ENCODE measurements at places on chromosomes 7 and 10. TPM values are rescaled to one million over a fixed set of nuclear protein-coding genes. Genes with fewer than 3 reads are reported as not detected.
A peak's percentile ranks its signal among the peaks of the same experiment; 100 is the strongest.

DNA sequence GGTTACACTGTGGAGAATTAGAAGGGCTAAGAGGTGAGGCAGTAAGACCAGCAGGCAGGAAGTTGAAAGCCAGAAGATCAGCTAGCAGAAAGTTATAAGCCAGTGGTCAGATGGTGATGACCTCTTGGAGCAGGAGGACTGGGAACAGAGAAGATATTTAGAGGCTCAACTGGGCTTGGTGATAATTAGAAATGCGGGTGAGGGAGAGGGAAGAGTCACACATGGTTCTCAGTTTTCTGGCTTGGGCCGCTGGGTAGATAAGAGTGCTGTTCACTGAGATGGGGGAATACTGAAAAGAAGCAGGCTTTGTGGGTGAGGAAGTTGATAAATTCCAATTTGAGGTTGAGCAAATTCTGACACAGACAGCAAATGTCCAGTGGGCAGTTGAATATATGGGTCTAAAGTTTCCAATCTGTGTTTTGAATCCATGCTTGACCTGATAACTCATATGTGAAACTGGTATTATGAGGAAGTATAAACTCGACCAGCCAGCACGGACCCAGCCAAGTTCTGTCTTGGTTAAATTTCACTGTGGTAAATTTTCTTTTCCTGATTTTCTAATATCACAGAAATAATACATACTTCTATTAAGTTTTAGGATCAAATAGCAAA is 22.7 kb downstream of the LSMEM1 start:
- no peak for DNase-seq

- DNase-seq, result no peak
Measured at GRCh38 chr7:41582116-41582515, 120.8 kb downstream of the INHBA start.

- no peak for DNase-seq
Measured at GRCh38 chr10:6312636-6313035, 109.9 kb downstream of the PFKFB3 start.

GRCh38 chr7:44884621-44885393 is 523 bp downstream of the PURB start:
- DNase-seq, result peak; percentile 34

- DNase-seq, result no peak
Measured at GRCh38 chr7:117220836-117221235, 102.0 kb downstream of the WNT2 start.

GRCh38 chr7:151025924-151026671 is 1.8 kb upstream of the ATG9B start:
- no peak for DNase-seq

- DNase-seq, result no peak
Measured at GRCh38 chr10:2202401-2202800, 465.1 kb upstream of the ADARB2 start.

- no peak for DNase-seq
Measured at GRCh38 chr10:80137031-80137862, 4.7 kb downstream of the PLAC9 start.

DNA sequence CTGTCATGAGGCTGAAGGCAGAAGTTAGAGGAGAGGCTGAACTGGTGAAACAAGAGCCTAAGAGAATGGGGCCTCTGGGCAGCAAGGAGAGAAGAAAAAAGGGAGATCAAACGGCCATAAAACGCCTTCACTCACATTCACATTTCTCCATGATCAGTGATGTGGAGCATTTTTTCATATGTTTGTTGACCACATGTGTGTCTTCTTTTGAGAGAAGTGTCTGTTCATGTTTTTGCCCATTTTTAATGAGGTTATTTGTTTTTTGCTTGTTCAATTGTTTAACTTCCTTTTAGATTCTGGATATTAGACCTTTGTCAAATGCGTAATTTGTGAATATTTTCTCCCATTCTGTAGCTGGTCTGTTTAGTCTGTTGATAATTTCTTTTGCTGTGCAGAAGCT is 155.0 kb downstream of the TMEM26 start:
- DNase-seq, result no peak

DNA sequence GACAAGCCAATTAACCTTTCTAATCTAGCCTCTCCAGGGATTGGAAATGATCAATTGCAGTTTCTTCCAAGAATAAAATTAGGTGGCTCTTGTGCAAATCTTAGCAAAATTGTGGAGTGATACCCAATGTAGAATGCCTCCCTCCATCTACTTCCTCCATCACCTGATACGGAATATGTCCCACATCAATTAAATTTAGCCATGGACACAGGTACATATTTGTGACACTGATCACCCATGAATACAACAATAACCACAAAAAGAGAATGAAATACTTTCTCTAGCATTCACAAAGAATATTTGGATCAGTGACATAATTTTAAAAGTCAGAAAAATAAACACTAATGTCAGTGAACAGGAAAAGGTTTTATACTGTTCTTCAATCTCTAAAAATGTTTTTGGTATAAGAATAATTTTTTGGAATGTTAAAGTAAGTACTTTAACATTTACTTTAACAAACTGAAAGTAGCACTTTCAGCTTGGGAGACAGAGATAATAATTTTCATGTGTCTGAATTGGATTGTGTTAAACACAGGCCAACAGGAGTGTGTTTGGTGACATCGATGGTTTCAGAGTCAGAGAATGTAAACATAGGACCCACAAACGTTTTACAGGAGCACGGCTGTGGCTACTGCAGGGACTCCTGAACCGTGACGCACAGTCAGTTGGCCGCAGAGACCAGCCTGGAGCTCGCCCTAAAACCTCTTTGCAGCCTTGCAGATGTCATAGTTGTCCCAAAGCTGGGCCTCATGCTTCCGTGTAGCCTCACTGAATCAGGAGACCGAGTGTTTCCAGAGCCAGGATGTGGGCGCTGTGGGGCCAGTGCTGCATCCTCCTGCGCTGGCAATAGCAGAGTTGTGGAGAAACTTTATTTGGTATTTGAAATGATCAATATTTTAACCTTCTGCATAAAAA is 7.2 kb downstream of the RBM20 start:
- DNase-seq, result no peak

DNA sequence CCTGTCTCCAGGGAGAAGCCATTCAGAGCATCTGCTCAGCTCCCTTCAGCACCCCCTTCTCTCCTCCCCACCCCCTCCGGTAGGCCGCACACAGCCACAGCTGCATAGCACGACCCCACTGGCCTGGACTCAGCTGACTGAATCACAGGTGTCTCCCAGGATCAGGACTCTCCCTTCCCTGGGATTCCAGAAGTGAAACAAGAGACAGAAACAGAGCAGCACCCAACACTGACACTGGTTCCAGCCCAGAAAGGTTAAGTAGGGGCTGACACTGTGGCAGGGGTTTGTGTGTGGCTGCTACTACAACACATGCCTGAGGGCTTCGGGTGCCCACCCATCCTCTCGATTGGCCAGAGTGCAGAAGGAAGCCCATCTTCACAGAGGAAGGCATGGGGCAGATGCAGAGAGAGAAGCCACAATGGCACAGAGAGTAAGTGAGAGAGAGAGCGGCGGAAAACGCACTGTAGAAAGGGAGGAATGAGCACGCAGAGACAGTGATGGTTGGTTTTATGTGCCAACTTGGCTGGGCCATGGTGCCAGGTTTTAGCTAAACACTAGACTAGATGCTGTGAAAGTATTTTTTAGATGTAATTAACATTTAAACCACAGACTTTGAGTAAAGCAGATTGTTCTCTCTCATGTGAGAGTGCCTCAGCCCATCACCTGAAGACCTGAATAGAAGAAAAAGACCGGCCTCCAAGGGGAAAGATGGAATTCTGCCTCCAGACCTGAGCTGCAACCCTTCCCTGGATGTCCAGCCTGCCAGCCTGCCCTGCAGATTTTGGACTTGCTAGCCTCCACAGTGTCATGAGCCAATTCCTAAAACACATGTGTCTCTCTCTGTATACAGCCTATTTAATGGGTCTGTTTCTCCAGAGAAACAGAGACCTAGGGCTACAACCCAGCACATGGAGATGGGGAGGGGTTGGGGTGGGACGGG is 107.5 kb downstream of the GRB10 start:
- DNase-seq, result no peak

- peak; percentile 7 for DNase-seq
Measured at GRCh38 chr7:45511721-45512597, 62.2 kb upstream of the ADCY1 start.

DNA sequence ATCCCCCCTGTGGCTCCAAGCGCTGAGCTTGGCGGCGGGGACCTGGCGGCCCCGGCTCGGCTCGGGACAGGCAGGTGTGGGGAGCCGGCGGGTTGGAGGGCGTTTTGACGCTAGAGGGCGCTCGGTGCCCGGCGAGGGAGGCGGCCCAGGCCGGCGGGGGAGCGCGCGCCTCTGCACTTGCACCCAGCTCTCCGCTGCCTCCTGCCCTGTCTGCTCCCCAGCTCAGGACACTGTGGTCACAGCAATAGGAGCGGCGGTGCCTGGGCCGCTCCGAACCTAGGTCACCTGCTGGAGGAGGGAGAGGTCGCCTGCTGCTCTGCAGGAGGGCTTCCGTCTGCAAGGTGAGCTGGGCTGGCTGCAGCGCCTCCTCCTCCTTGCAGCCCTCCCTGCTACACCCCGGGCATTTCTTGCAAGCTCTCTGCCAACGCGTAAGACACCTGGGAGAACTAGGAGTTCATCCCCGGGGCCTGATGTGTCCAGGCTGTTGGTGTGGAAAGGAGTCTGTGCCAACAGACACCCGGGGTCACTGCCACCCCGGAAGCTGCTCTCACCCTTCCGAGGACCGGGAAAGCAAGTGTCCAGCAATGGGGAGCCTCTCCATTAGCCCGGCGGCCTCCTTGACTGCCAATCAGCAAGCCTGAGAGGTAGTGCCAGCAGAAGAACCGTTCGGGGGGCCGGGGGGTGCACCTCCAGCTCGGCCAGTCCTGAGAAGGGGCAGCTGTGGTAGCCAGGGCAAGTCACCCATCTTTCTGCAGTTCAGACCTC is 620.4 kb downstream of the GALNT17 start:
- DNase-seq, result peak; percentile 22

DNA sequence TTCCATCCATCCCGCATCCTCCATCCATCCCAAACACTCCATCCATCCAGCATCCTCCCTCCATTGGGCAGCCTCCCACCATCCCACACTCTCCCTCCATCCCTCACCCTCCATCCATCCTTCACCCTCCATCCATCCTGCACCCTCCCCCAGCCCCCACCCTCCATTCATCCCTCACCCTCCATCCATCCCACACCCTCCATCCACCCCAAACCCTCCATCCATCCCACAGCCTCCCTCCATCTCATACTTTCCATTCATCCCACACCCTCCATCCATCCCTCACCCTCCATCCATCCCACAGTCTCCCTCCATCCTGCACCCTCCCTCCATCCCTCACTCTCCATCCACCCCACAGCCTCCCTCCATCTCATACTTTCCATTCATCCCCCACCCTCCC is 60.4 kb downstream of the FOXI2 start:
- no peak for DNase-seq

- DNase-seq, result no peak
Measured at GRCh38 chr7:7861211-7861633, 107.4 kb upstream of the GLCCI1 start.

DNA sequence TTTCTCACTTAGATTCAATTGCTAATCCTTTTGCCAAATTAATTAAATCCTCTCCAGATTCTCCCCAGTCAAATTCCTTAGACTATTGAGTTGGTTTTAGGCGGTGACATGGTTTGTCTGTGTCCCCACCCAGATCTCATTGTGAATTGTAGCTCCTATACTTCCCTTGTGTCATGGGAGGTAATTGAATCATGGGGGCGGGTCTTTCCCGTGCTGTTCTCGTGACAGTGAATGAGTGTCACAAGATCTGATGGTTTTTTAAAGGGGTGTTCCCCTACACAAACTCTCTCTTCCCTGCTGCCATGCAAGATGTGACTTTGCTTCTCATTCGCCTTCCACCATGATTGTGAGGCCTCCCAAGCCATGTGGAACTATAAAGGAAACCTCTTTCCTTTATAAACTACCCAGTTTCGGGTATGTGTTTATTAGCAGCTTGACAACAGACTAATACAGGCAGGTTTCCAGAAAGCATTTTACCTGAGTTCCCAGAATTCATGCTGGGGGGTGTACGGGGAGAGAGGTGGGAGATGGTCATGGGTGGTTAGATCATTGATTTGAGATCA is 44.7 kb upstream of the GARS1 start:
- no peak for DNase-seq

- DNase-seq, result no peak
Measured at GRCh38 chr7:117401293-117402002, 25.8 kb downstream of the ASZ1 start.

DNA sequence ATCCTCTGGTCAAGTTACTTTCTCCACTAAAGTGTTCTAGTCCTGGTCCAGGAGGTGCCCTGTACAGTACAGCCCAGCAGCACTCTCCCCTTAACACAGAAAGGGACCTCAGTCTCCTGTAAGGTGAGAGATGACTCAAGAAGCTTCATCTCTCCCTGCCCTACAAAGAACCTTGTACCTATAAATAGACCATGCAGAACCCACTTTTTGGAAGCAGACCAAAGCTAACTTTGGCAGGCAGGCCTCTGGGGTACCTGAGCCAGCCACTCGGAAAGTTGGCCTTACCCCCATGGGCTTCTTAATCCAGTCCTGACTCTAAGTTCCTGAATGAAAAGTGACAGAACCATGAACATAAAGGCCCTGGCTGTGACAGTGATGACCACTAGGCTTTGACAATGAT is 454.8 kb downstream of the KCNMA1 start:
- no peak for DNase-seq

- no peak for DNase-seq
Measured at GRCh38 chr10:113515601-113516000, 37.3 kb upstream of the HABP2 start.

GRCh38 chr7:130273081-130273932 is 6.6 kb downstream of the CPA2 start:
- DNase-seq, result peak; percentile 98

DNA sequence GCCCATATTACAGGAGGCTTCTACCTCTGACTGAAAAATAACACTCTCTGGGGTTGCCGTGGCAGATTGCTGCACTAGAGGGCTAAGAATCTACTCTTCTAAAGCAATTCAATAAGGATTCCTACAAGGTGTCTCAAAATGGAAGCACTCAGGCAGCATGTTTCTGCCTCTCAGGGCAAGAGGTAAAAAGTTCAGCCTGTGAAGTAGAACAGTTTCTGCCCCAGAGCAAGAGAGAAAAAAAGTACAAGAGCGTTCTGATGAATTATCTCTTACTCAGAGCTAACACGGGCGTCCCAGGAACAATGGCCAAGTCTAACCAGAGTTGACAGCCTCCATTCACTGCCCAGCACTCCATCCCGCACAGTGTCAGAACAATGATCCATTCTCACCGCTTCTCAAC is 71.3 kb upstream of the TES start:
- no peak for DNase-seq

The GGCT gene
- 49.3 TPM for polyA plus RNA-seq

The ICA1 gene
- polyA plus RNA-seq, result 70.3 TPM

The NUDT13 gene
- polyA plus RNA-seq, result 0.29 TPM

The OR6B1 gene
- not detected for polyA plus RNA-seq

The UCMA gene
- polyA plus RNA-seq, result not detected

The GSDME gene
- polyA plus RNA-seq, result 5.5 TPM

The CCDC172 gene
- polyA plus RNA-seq, result not detected

The DIP2C gene
- 22.3 TPM for polyA plus RNA-seq

The PTPRN2 gene
- 130 TPM for polyA plus RNA-seq

The ZNF467 gene
- polyA plus RNA-seq, result 9.1 TPM

The FANK1 gene
- 1.2 TPM for polyA plus RNA-seq

The PNLIPRP2 gene
- polyA plus RNA-seq, result not detected

The PDE6C gene
- polyA plus RNA-seq, result not detected

All from brain (organoid and tissue), 16 donors.